CD4-positive, alpha-beta T cell (primary cell): ENCODE measurements at places on chromosomes 12 and 14.

DNA sequence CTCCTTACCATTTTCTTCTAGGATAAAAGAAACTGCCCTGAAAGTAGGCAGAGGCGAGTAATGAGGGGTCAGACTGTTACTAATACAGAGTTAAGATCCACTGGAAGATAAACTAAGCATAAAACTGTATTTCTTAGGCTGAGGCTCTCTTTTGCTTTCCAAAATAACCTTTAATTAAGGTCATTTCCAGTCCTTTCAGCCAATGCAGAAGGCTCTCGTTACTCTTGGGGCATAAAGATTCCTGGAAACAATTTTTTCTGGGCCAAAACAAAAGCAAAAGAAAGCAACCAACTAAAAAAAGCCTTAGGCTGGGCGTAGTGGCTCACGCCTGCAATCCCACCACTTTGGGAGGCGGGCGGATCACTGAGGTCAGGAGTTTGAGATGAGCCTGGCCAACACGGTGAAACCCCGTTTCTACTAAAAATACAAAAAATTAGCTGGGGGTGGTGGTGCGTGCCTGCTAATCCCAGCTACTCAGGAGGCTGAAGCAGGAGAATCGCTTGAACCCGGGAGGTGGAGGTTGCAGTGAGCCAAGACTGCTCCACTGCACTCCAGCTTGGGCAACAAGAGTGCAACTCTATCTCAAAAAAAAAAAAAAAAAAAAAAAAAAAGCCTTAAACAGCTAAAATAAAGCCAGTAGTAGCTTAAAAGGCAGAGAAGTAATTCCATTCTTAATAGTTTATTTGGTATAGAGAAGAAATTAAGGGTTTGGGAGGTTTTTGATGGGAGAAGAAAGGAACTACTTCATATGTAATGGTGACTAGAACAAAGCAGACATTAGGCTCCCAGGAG lies 68.9 kb upstream of the STAC3 start:
- H3K36me3 ChIP-seq, result peaks cover 3% of the 10 kb centered on the region
- DNase-seq, result no peak
- H3K27me3 ChIP-seq, result no peaks in the 10 kb centered on the region
- no peaks in the 10 kb centered on the region for H3K4me1 ChIP-seq
- H3K4me3 ChIP-seq, result no peak overlapping the region
- H3K27ac ChIP-seq, result no peak overlapping the region

GRCh38 chr14:51028851-51029754 lies 65.8 kb downstream of the TRIM9 start:
- H3K36me3 ChIP-seq, result no peaks in the 10 kb centered on the region
- no peaks in the 10 kb centered on the region for H3K27me3 ChIP-seq
- H3K4me1 ChIP-seq, result no peaks in the 10 kb centered on the region
- no peak overlapping the region for H3K27ac ChIP-seq
- H3K4me3 ChIP-seq, result no peak overlapping the region
- no peak for DNase-seq

- no peak overlapping the region for H3K27ac ChIP-seq
- H3K36me3 ChIP-seq, result no peaks in the 10 kb centered on the region
- H3K4me1 ChIP-seq, result peaks cover 5% of the 10 kb centered on the region
- no peak overlapping the region for H3K4me3 ChIP-seq
- DNase-seq, result no peak
Measured at GRCh38 chr14:56494167-56494566, 85.4 kb upstream of the TMEM260 start.

- H3K4me1 ChIP-seq, result peaks cover 7% of the 10 kb centered on the region
- H3K27me3 ChIP-seq, result no peaks in the 10 kb centered on the region
- H3K27ac ChIP-seq, result peak overlapping the region; percentile 3
- no peak overlapping the region for H3K4me3 ChIP-seq
- peaks cover 67% of the 10 kb centered on the region for H3K36me3 ChIP-seq
Measured at GRCh38 chr14:103501921-103502669, 20.5 kb downstream of the CKB start.

- no peaks in the 10 kb centered on the region for H3K36me3 ChIP-seq
- H3K4me3 ChIP-seq, result no peak overlapping the region
Measured at GRCh38 chr12:2011643-2012607, 7.7 kb upstream of the DCP1B start.

GRCh38 chr12:6869049-6870021 lies 2.0 kb downstream of the TPI1 start:
- H3K36me3 ChIP-seq, result peaks cover 32% of the 10 kb centered on the region
- no peaks in the 10 kb centered on the region for H3K27me3 ChIP-seq
- H3K4me3 ChIP-seq, result no peak overlapping the region
- peak overlapping the region; percentile 73 for H3K27ac ChIP-seq
- peak; percentile 90 for DNase-seq

GRCh38 chr12:10557766-10558165 lies 52.1 kb downstream of the EIF2S3B start:
- no peak overlapping the region for H3K27ac ChIP-seq
- no peaks in the 10 kb centered on the region for H3K4me1 ChIP-seq
- H3K27me3 ChIP-seq, result no peaks in the 10 kb centered on the region
- no peak overlapping the region for H3K4me3 ChIP-seq
- no peak for DNase-seq

- H3K36me3 ChIP-seq, result no peaks in the 10 kb centered on the region
- H3K4me1 ChIP-seq, result no peaks in the 10 kb centered on the region
- H3K27me3 ChIP-seq, result no peaks in the 10 kb centered on the region
Measured at GRCh38 chr14:84882830-84883229, 647.1 kb upstream of the FLRT2 start.

DNA sequence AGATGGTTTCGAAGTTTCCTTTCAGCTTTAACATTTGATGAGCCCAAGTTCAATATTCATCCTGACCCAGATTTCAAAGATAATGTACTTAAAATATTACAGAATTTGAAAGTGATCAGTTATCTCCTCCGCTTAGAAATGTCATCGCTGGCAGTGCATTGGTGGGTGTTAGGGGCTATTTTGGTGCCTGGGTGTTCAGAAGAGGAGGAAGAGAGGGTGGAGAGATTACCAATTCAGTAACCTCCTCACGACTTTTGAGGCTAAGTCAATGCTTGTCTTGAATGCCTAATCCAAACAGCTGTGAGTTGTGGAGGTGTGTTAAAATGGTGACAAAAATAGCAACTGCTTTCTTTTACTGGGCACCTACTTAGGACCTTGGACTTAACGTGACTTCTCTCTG lies 13.8 kb upstream of the DGLUCY start:
- no peak overlapping the region for H3K4me3 ChIP-seq
- H3K27me3 ChIP-seq, result no peaks in the 10 kb centered on the region
- no peaks in the 10 kb centered on the region for H3K4me1 ChIP-seq
- H3K27ac ChIP-seq, result no peak overlapping the region

- H3K4me1 ChIP-seq, result no peaks in the 10 kb centered on the region
- no peaks in the 10 kb centered on the region for H3K36me3 ChIP-seq
- H3K4me3 ChIP-seq, result no peak overlapping the region
- H3K27me3 ChIP-seq, result no peaks in the 10 kb centered on the region
- no peak overlapping the region for H3K27ac ChIP-seq
Measured at GRCh38 chr12:74644681-74645080, 107.0 kb downstream of the ATXN7L3B start.

- H3K36me3 ChIP-seq, result no peaks in the 10 kb centered on the region
- H3K4me1 ChIP-seq, result no peaks in the 10 kb centered on the region
- H3K27ac ChIP-seq, result no peak overlapping the region
- no peak for DNase-seq
- no peaks in the 10 kb centered on the region for H3K27me3 ChIP-seq
Measured at GRCh38 chr14:26522967-26523366, 74.9 kb downstream of the NOVA1 start.

DNA sequence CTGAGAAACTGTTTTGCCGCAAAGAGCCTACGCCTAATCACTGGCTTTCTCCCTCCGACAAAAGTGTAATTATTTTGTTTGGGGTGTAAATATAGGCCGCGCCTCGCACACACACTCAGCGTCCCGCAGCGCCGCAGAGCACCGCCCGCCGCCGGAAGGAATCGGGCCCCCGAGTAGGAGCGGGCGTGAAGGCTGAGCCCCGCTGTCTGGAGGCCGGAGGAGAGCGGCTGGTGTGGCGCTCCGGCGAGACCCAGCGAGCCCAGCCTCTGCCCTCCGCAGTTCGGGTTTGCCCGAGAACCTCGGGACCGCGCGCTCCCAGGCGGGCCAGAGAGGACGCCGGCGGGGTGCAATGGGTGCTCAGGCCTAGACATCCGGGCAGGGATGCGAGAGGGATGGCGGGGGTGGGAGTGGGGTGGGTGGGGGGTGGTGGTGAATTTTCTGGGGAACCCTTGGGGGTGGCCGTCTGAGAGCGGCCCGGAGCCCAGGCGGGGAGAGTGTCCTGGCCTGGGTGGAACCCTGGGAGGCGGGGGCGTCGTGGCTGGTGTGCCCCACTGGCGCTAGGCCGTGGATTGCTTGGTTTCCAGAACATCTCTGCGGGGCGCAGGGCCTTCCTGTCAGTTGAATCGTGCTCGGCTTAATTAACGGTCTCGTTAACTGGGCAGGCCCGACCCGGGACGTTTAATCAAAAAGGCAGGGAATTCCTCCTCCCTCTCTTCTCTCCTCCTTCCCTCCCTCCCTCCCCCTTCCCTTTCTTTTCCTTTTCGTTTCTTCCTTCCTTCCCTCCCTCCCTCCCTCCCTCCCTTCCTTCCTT lies 4.7 kb upstream of the LHX5 start:
- H3K36me3 ChIP-seq, result no peaks in the 10 kb centered on the region
- DNase-seq, result no peak
- H3K4me1 ChIP-seq, result peaks cover 4% of the 10 kb centered on the region
- no peak overlapping the region for H3K4me3 ChIP-seq
- no peak overlapping the region for H3K27ac ChIP-seq
- peaks cover 88% of the 10 kb centered on the region for H3K27me3 ChIP-seq

DNA sequence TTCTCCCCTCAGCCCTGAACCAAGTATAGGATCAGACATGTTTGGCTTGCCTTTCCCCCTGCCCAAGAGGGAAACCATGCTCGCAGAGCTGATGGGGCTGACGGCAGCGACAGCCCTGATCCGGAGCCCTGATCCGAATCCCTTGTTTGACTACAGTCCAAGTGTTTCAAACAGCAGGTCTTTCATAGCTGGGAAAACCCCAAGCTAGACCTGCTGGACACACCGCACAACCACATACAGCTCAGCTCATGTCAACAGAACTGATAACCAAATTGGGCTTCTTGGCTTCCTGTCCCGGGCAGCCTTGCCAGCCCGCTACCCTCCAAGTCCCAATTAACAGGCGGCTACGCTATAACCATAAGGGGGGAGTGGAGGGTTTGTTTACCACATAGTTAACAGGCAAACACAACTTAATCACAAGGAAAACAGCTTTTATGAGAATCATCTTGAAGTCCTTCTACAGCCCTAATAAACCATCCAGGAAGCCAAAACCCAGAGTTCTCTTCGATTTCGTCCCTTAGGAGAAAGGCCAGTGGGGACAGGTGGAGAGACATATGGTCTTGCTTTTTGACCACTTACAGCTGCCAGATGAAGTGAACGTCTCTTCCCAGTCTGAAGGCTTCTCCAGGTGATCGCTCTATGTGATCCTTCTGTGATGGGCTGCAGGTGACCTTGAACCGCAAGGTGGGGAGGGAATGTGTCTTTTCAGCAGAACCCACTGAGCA lies 64.5 kb upstream of the MANSC4 start:
- H3K27me3 ChIP-seq, result no peaks in the 10 kb centered on the region
- DNase-seq, result no peak
- H3K4me1 ChIP-seq, result no peaks in the 10 kb centered on the region

DNA sequence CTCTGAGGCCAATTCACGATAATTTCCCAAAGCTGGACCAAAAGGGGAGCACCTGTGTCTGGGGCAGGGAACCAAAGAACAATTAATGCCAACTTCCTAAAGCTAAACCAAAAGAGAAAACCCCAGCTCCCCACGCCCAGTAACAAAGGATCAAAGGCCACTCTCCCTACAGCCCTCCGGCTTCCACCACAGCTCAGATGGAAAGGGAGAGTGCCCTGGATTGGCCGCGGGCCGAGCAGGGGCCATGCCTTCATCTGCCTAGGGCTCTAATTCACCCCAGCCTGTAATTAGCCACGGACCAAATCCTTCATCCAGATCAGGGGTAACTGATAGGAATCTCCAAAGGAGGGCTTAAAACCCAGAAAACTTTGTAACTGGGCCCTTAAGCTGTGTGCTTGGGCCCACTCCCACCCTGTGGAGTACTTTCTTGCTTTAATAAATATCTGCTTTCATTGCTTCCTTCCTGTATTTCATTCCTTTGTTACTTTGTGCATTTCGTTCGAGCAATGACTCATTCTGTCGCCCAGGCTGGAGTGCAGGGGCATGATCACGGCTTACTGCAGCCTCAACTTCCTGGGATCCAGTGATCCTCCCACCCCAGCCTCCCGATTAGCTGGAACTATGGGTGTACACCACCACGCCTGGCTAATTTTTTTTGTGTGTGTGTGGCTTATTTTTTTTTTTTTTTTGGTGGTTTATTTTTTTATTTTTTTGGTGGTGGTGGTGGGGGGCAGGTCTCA lies 65.5 kb upstream of the PPP4R3A start:
- no peaks in the 10 kb centered on the region for H3K36me3 ChIP-seq
- H3K27ac ChIP-seq, result no peak overlapping the region
- no peaks in the 10 kb centered on the region for H3K27me3 ChIP-seq
